IMR-90 (cell line): ENCODE measurements at places on chromosomes 5 and 9. TPM values are rescaled to one million over a fixed set of nuclear protein-coding genes. Genes with fewer than 3 reads are reported as not detected.

Gene SOHLH1
- not detected in 2 replicates for total RNA-seq

Gene MCTP1
- 0.56 TPM in 1 of 2 replicates, not detected in the other for total RNA-seq

Gene KLHL3
- 4.1 and 4.7 TPM in 2 replicates for total RNA-seq

Gene NIM1K
- 0.54 and 0.56 TPM in 2 replicates for total RNA-seq

Gene HRH2
- not detected in 2 replicates for total RNA-seq
